ENCODE measurements at places on chromosomes 4 and X.

DNA sequence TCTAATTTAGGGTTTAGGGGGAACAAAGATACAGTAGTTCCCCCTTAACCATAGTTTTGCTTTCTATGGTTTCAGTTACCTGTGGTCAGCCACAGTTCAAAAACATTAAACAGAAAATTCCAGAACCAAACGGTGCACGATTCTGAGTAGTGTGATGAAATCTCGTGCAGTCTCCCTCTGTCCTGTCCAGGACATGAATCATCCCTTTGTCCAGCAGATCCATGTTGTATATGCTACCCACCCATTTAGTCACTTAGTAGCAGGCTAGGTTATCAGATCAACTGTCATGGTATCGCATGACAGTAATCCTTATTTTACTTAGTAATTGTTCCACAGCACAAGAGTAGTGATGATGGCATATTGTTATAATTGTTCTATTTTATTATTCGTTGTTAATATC, 556.1 kb downstream of the IL1RAPL1 start:
- no peak for DNase-seq

GRCh38 chr4:32858971-32859370, 2138.8 kb downstream of the PCDH7 start:
- no peak for DNase-seq

DNA sequence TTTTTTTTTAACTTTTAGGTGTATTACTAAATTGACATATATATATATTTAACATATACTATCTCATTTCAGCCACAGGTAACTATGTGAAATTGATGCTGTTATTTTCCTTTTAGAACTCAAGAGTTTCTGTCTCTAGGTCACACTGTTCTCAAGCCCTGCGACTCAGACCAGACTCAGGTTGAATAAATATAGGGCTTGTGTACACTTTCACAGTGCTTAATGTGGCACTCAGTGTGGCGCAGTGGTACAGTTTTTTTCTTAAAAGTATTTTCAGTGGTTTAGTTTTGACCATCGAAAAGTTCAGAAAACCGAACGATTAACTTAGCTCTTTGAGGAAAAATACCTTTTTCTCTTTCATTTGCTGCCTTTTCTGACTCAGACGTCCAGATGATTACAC, 24.7 kb downstream of the PACRGL start:
- no peak for DNase-seq

GRCh38 chr4:159398236-159398638, 295.4 kb downstream of the RAPGEF2 start:
- DNase-seq: no peak

- no peak for DNase-seq
Measured at GRCh38 chr4:16859031-16859430, 39.4 kb downstream of the LDB2 start.

GRCh38 chr4:82818664-82819662, 20.4 kb upstream of the SCD5 start:
- no peak for DNase-seq

DNA sequence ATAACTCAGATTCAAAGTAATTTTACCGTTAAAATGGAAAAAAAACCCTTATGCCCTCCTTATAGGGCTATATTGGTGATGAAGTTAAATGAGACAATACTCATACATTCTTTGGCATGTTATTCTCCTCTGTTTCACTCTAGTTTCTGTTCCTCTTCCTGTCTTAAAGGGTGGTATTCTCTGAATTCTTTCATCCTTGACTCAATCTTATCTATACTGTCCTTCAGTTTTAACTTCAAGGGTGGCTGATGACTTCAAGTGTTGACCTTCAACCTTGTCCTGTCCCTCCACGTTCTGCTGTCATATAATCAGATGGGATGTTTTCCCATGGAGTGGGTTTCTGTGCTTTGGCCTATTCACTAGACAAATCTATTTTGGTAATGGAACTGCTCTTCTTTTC, 44.0 kb downstream of the ZNF518B start:
- no peak for DNase-seq

GRCh38 chrX:78922754-78923153, 22.4 kb upstream of the P2RY10 start:
- no peak for DNase-seq

DNA sequence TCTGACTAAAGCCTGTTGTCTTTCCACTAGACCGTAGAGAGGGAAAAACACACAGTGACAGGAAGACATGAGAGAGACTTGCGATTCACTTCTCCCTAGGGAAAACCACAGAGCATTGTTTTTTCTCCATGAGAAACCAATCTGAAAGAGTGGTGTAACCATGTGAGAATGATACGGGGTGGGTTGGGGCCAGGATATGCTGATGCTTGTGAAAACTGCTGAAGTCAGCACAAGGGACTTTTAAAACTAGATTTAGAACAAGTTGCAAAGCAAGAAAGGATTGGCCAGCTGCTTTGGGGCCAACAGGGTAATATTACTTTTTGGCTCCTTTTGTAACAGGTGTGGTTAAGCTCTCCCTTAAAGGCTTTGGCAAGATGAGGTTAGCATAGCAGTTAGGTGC, 66.1 kb downstream of the NHSL2 start:
- DNase-seq: no peak

DNA sequence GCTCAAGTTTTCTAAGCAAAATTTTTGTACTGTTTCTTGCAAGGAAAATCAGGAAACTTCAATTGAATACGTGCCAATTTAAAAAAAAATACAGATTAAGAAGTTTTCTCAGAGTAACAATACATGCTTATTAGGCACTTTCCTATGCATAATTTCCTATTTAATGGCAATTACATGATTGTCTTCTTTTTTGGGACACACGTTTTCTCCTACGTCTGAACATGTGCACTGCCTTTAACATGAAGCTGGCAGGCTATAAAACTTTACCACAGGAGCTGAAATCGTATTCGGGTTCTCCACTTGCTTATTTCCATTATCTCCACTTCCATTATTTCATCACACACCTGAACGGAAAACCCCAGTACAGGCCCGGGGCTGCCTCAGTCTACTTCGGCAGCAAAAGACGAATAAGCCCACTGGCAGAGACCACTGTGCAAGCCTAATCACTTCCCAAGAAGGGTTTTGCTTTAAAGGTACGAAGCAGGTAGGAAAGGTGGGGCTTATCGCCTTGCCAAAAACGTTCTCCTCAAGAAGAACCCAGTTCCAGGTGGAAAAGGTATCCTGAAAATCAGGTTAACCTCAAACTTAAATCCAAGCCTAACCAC, 575 bp downstream of the RCHY1 start:
- DNase-seq: no peak

DNA sequence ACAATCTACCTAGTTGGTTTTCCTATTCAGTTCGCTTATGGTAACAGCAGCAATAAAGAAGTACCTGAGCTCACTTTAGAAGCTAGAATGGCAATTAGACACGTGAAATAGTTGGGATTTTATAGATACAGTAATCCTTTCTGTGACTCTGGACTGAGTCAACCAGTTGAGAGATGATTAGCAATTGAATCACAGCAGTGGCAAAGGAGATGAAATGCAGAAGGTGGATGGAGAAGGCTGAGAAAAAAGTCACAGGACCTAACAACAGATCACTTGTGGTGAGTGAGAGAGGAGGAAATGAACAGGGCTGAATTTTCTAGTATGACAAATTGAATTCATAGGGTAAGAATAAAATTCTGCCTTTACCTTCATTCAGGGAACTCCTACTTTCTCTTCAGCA, 197.1 kb upstream of the MAGEB18 start:
- DNase-seq: no peak

GRCh38 chrX:27571164-27571563, 19.0 kb upstream of the DCAF8L2 start:
- no peak for DNase-seq

DNA sequence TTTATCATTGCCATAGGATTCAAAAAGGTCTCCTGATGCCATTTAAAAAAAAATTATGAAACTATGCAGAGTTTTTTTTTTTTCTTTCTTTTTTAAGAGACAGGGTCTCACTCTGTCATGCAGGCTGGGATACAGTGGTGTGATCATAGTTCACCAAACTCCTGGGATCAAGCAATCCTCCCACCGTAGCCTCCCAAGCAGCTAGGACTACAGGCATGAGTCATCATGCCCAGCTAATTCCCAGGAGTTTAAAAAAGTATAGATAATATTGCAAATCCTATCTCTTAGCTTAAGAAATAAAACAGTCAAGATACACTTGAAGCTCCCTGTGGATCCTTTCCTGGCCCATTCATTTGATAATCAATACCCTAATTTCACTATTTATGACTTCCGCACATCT, 58.6 kb upstream of the PRSS48 start:
- DNase-seq: no peak

- no peak for DNase-seq
Measured at GRCh38 chr4:105714071-105714521, 5.5 kb downstream of the GSTCD start.

Measured in suprapubic skin (tissue), 4 donors.